ENCODE measurements at places on chromosomes 1 and 21.
A peak's percentile ranks its signal among the peaks of the same experiment; 100 is the strongest.

DNA sequence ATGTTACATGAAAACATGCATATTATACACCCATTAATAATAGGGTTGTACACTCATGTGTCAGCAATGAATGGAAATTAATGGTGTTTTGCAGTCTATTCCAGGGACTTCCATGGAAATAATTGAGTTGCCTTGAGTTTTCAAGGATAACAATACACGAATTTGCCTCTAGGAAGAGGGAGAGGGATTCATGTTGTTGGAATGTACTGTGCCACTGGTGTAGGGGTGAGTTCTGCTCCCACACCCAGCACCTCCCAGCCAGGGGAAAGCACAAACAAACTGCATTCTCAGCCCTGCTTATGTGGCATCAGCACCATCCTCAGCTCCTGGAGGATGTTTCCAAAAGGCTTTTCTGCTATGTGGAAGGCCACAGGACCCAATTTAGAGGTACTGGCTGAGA is 57.8 kb downstream of the BCAR3 start:
- peak; percentile 54 for DNase-seq

DNA sequence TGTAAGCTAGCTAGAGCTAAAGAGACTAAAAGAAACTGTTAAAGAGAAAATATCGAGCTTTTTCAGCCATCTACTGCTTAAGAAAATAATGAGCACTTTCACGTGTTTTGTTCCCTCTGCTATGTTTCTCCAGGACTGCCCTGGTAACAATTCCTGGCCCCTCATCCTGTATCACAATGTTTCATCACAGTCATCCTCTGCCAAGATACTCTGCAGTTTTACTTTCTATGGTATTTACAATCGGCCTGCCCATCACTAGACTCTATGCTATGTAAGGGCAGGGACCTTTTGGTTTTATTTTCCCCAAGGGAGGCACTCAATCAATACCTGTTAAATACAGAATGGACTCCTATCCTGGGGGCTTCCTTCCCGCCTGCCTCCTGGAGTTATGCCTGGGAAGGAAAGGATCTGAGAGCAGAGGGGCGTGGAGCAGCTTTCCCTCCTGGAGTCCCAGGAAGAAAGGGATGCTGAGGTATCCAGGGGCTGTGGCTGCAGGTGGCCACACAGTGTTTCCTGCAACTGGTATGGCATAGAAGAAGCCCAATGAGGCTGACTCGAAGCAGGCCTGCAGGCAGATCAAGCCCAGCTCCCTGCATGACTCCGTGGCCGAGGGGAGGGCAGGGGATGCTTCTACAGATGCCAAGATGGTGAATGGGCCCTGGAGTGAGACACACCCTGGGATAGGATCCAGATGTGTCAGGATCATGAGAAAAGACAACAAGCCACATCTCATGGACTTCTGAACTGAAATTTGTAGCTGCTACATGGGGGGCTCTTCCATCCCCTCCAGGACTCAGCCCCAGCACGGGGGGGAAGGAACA is 52.9 kb downstream of the MATN1 start:
- no peak for DNase-seq

DNA sequence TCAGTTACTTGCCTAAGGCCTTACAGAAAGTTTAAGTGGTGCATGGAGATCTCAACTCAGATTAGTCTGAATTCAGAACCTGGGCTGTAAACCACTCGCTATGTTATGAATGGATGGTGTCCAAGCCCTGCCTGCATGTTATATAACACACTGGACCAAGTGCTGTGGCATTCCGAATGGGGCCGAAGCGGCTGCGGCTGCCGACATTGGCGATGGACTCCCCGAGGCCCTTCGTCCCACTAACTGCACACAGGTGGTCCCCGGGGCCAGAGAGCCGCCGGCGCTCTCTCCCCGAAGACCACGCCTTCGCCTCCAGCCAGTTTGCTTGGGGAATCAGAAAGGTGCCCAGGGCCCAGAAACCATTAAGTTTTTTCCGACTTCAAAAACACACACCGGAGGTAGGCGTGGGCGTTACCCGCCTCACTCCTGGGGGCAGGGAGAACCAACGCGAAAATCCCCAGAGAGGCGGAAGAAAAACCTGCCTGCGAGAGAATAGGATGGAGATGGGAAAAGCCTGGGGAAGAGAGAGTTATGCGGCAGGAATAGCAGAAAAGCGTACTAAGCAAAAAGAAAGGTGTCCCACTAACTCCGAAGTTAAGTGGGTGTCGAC is 579 bp upstream of the TENT5C start:
- peak; percentile 9 for DNase-seq

DNA sequence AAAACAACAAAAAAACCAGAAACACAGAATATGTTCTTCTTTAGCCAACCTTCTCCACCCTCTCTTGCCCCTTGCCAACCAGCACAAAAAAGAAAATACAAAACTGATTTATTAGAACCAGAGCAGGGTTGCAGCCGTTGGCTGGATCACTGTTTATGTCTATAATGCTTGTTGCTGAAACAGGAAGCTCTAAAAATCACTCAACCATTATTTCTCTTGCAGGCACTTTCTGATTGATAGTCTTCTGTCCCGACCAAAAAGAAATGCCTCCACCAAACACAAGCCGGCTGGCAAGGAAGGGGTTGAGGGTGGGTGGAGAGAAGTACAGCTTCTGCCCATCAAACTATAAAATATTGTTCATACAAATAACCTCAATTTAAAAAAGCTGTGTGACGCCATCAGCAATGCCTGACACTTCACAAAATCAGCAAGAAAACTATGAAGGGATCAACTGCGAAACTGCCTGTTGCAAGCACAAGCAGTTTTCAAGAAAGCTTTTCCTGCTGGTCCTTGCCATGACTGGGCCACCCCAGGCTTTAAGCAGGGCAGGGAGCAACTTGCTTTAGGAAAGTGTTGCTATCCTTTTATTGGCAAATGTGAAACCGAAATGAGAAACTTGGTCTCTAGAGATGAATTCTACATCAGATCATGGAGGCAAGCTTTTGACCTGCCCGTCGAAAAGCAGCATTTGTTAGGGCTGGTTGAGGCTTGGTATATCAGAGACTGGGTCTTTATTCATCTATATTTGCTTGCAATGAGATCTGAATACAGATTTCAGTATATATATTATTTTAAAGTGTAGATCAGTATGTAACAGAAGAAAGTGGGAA is 174.2 kb downstream of the RUNX1 start:
- DNase-seq, result no peak

GRCh38 chr1:46681333-46682034 is 9.8 kb downstream of the TEX38 start:
- no peak for DNase-seq

DNA sequence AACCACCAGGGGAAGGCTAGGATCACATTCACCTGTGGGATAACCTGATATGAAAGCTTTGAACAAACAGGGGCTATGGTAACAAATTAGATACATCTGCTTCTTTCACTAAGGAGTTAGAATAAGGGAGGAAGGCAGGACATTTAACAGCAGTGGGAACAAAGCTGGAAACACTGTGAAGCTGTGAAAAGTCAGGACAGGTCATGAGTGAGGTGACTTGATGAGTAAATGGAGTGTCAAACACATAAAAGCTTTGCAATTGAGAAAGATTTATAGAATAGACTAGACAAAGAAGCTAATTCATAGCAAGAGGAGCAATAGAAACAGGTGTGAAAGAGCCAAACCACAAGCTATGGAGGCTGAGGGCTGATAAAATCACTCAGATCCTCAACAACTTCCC is 110.0 kb downstream of the ASTN1 start:
- no peak for DNase-seq

DNA sequence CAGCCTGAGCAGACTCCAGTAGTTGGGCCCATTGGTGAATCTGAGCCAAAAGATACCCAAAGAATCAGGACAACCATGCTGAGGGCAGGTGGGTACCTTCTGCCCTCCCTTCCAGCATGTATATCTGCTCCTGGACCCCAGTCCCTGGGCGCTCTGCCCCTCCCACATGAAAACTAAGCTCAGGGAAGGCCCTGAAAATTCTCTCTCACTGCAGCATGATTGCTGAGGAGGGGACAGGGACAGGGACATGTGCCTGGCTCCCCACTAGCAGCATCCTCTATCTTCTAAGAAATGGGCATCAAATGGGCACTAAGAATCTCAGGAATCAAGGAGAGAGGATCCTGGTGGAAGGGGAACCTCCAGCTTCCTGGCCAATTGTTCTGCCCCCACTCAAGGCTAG is 446.0 kb downstream of the MATN1 start:
- DNase-seq, result no peak

DNA sequence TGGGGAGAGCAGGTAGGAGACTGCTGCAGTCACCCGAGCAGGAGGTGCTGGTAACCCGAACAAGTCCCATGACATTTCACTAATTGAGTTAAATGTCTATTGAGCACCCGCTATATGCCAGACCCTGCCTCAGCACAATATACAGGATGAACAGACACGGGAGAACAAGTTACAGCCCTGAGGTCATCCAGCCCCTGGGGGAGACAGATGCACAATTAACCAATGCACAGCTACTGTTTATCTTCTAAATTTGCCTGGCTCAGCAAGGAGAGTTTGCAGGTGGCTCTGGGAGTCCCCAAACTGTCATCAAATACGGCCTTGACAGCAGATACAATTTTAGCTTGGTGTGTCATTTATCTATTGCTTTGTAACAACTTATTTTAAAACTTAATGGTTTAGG is 18.1 kb downstream of the CITED4 start:
- DNase-seq, result no peak

DNA sequence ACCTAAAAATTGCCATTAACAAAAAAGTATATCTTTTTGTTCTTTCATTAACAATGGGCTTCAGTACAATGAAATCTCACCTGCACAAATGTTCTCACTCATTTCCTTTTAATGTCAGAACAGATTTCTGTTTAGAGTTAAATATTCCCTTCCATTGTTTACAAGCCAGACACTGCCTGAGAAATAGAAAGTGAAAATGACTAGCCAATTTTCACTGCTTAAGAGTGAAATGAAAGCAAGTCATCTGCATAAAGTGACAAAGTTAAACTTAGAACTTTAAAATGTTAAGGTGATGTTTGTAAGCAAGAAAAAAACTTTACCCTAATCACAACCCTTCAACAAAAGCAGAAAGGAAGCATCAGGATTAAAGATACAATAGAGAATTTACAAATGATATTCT is 27.5 kb downstream of the COA6 start:
- no peak for DNase-seq

GRCh38 chr1:219837274-219837993 is 90.9 kb downstream of the SLC30A10 start:
- peak; percentile 46 for DNase-seq

GRCh38 chr1:109351457-109351856 is 44.6 kb upstream of the MYBPHL start:
- DNase-seq, result no peak

- no peak for DNase-seq
Observed at GRCh38 chr1:22237433-22238093, 94.7 kb upstream of the WNT4 start.

GRCh38 chr21:43366656-43367055 is 60.3 kb downstream of the SIK1 start:
- DNase-seq, result no peak

GRCh38 chr1:185249563-185249962 is 67.5 kb downstream of the IVNS1ABP start:
- DNase-seq, result no peak

DNA sequence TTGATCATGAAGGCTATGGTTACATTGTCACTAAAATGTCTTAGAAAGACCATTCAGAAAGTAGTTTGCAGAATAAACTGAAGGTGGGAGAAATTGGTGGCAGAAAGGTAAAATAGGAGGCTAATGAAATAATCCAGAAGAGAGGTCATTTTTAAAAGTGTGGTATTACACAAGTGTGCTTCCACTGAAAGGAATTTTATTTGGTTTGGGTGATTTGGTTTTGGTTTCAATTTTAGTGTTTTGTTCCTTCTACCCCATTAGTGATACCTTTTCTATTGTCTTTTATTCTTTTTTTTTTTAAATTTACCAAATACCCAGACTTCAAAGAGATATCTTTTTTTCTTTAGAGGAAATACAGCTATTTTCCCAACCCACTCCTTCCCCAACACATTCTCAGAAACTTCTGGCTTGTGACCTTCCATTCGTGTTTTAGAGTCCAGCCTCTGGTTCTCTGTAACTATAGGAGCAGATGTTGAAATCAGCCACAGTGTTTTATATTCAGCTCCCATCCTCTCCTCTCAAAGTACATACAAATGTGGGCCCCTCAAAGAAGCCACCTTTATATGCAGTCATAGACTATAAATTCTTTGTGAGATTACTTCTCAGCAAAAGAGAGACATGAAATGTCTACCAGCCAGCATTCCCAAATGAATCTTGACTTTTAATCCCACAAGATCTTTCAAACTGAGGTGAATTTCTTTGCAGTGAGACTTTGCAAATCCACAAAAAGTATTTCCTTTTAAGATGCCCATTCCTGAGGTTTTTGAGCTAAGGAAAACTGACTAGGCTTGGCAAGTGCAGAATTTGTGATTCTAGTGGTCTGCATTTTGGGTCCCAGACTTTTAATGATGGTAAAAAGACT is 42.0 kb upstream of the PALMD start:
- DNase-seq, result no peak

GRCh38 chr1:85612704-85613361 is 32.3 kb downstream of the CCN1 start:
- DNase-seq, result peak; percentile 94

- no peak for DNase-seq
Observed at GRCh38 chr1:232057217-232057895, 430.8 kb downstream of the DISC1 start.

DNA sequence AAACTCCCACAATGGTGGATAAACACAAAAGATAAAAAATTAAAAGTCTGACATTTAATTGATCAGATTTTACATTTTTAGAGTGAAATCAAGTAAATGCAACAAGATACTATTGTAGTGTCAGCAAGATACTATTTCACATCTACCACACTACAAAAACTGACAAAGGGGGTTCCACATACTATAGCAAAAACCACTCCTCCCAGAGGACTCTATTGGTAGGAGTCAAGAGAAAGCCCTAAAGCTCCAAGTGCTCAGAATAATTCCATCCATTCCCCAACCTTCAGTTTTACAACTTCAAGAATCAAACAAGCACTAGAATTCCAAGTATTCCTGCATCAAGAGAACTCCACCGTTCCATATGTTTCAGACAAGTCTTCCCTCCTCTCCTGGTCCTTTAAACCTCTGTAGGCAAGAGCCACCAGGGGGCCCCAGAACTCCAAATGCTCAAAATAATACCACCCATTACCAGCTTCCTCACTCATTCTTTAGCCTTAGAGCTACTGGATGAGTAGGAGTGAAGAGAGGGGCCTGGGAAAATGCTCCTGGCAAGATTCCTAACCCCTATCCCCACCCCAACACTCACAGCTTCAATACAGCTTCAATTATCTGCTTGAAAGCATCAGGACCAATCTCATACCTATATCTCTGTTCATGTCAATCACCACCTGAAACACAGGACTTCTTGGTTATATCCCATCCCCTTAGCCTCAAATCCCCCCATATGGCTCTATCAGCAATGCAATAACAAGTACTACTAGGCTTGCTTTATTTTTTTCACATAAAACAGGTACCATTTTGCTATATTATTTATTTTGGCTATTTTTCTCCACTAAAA is 9.9 kb downstream of the TOR1AIP2 start:
- DNase-seq, result peak; percentile 48

DNA sequence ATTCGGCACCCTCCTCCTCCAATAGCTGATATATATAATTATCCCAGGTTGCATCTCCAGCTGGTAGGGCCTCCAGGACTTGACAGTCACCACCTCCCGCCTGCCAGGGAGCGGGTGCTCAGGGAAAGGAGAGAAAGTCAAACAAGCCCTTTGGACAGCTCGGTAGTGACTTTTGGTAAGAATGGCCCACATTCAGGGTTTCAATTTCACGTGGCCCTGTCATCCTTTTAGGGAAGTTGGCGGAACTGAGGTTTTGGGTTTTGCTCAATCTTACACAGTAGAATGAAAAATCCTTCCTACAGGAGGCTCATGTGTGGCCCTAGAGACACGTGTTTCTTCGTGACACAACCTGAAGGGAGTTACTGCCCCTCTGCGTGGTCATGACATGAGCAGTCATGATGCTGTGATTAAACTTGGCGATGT is 44.2 kb downstream of the CAPN8 start:
- DNase-seq, result no peak
